Right kidney (tissue), 9 donors: ENCODE measurements at places on chromosomes 2 and 18.

DNA sequence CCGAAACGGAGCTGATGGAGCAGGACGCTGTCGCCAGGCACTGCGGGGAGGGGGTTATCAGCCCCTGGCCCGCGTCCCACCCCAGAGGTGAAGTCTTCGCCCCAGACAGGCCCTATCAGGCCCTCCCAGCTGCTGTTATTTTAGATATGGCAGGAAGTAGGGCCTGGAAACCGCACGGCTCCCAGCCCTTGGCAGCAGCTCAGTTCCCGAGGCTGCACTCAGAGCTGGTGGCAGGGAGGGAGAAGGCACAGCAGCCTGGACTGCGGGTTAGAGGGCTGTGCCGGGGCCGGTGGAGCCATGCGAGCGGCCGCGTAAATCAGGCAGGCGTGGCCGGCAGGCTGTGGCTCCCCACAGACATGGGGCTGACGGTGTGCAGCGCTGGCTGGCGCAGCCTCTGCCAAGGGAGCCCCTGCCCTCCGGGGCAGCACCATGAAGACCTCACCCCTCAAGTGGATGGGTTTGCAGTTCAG is 111.4 kb downstream of the NFATC1 start:
- peak; percentile 73 for DNase-seq

- DNase-seq, result peak; percentile 38
These were observed 109.1 kb downstream of the IRS1 start for GRCh38 chr2:226690461-226691024.

- DNase-seq, result no peak
These were observed 23.9 kb upstream of the SH3RF3 start for GRCh38 chr2:109105113-109105512.

DNA sequence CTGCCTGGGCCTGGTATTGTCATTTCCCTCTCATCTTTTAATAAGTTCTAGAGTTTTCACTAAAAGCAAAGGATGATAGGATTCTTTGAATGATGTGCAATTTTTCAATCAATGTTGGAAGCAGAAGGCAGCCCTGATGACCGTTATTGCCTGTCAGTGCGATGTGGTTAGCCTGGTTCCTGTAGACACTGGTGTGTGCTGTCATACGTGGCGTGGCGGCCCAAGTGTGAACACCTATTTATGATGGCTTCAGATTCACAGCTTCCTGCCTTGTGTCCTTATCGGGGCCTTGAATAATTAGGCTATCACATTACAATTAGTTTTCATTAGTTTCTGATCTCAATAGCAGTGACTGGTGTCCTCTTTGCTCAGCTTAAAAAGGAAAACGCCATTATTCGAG is 218.5 kb downstream of the TPGS2 start:
- DNase-seq, result no peak

DNA sequence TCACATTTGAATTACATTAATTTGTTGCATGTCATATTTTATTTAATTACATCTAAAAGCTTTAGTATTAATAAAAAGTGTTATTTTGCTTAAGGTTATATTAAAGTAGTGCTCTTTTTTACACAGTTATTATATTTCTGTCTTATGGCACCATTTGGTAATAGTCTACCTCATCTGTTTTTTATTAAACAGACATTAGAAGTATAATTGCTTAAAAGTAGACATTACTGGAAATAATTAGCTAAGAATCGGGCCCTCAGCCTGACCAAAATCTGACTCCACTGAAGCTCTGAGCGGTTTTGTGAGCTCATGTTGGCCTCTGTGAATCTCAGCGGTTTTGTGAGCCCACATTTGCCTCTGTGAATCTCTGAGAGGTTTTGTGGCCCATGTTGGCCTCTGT is 102.5 kb upstream of the SNTG2 start:
- DNase-seq, result no peak

GRCh38 chr18:62715436-62715758 is at the start of gene PHLPP1:
Gene PHLPP1, plus strand, starts transcription at chr18:62715541. Its CDS starts 143 bp downstream, at chr18:62715684.
- peak; percentile 87 for DNase-seq

GRCh38 chr18:48488388-48488850 is 50.4 kb upstream of the CTIF start:
- DNase-seq, result peak; percentile 29

DNA sequence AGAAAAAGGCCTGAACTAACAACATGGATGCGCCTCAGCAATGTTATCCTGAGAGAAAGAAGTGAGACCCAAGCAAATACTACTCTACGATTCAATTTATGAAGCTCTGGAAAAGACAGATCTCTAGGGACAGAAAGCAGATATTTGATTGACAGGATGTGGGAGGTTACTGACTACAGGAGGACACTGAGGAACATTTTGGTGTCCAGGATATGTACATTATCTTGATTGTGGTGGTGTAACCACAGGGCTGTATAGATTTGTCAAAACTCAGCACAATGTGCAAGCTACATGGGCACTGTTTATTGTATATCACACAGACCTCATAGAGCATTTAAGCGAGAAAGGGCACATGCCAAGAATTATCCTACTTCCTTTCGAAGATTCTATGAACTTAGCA is 219.8 kb downstream of the PTGR3 start:
- DNase-seq, result no peak

DNA sequence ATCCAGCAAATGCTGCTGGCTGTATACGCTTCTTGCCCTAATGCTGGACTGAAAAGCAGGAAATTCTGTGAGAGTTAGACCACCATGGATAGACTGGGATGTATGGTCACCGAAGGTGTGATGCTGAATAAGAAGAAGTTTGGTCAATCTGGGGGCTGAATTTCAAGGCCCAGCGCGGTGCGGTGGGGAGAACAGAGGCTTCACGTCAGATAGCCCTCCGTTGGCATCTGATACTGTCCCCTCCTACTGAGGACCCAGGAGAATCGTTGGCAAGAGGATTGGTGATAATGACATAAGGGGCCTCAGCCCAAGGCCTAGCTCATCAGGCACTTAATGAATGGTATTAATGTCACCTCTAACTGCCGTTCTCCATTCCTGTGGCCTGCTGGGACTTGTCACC is 97.3 kb upstream of the ST3GAL5 start:
- DNase-seq, result no peak

DNA sequence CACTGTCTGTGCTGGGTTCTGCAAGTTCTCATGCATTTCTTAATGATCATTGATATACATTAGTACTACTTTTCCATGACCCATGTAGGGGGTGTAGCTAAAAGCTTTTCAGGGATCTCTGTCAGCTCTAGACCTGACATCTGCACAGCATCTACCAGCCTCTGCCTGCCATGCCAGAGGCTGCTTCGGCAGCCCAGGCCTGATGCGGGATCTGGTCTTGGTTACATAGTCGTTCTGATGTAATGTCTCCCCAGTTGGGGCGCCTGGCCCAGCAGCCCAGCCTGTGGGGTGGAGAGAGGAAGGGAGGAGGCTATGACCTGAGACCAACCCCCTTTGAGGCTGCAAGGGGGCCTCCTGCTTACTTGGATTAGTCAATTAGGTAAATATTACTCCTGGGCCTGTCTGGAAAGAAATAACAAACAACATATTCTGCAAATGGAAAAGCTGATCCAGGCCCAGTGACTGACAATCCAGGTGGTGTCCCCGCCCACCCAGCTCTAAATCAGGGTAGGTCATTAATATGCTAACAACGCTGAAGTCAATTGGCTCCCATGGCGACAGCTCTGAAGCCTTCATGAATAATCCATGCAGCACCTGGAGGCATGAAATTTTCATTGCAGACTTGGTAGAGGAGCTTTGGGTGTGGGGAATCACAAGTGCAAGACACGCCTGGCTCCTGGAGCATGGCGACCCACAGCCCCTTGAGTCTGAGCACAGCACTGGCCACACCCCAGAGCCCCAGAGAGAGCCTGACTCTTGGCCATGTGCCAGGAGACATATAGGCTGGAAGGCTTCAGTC is 575.3 kb downstream of the CMPK2 start:
- peak; percentile 39 for DNase-seq
